Stimulated activated CD8-positive, alpha-beta memory T cell treated with anti-CD3 and anti-CD28 coated beads, Interleukin-4, amount 100 ng/mL, for 4 hours (primary cell): ENCODE measurements at places on chromosomes 7 and 10.

- DNase-seq: no peak
These were observed 1.1 kb upstream of the CAMK2B start for GRCh38 chr7:44326261-44327125.

GRCh38 chr10:97182288-97182990, 3.3 kb downstream of the SLIT1 start:
- DNase-seq: no peak

DNA sequence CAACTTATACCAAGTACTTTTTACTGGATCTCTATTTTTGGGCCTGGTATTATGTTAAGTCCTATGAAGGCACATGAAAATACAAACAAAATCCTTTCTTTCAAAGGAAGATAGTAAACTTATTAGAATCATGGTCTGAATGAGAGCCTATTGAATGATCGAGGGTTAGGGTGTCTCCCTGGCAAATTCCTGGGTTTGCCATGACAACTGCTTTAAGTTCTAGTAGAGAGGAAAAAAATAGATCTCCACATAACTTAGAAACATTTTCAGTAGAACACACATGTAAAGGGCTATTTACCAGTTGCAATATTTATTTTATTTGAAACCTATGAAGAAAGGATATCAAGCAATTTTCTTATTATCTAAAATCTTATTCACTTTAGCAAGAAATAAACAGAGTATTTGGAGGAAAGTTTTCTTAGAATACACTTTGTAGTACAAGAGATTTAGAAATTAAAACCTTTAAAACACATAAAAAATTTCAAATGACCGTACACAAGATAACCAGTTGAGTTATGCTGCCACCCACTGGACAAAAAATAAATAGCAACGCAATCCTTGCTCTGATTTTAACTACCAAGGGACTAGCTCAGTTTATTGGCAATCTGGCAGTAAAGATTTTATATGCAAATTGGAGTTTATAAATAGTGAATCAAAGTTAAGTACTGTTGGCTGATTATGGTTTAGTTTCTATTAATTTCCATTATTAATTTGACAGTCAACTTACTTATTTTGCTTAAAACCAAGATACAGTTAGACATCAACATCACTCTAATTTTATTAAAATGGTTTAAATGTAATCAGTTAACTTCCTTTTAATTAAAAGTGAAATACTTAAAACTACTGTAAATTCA, 33.9 kb downstream of the CACUL1 start:
- DNase-seq: no peak

GRCh38 chr7:70756789-70757188, 375.2 kb upstream of the GALNT17 start:
- no peak for DNase-seq

DNA sequence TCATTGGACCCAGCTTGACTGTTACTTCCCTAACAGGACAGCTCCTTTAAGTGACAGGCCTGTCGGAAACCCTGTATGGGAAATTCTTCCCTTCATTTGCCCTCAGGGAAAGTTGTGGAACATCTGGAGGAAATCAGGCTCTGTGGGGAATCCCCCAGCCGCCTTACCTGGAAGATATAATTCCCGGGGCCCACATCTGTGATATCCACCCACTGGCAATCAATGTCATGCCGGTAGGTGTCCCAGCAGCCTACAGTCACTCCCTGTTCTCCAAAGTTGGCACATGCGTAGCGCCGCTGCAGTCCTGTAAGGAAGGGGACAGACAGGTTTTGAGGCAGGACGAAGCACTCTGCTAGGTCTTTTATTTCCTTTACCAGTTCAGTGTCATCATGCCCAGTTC, 16.6 kb downstream of the LOXL4 start:
- no peak for DNase-seq

GRCh38 chr7:81111358-81111757, 192.5 kb upstream of the SEMA3C start:
- no peak for DNase-seq

DNA sequence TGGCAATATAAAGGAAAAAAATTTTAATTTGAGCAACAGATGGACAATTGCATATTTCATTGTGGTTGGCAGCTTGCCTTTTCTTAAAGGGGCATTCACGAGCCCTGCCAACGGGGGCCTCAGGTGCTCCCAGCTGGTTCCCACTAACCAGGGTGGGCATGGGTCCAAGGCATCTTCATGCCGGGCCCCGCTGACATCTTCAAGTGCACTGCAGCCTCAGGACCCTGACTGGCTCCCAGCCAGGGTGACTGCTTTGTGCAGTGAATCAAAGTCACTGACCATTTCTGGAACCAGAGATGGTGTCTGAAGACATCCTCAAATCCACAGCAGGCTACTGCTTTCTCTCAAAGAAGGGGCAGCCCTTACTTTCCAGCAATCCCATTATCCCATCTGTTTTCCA, 275.2 kb upstream of the MGMT start:
- no peak for DNase-seq

DNA sequence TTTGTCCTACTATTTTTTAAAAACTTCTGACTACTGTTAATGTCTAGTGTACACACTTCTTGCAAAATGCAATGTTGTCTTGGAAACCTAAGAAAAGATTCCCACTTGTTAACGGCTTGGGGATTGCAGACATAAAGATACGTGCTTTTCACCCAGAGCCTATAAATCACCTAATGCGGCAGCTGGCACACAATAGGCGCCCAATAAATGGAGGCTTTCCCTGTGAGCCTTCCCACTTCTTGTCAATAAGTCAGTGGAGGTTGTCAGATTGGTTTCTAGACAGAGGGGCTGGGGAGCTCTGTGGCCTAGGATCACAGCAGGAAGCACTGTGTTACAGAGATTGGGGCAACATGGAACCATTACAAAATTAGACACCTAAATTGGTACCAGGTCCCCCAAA, 74.7 kb downstream of the VSTM4 start:
- no peak for DNase-seq

DNA sequence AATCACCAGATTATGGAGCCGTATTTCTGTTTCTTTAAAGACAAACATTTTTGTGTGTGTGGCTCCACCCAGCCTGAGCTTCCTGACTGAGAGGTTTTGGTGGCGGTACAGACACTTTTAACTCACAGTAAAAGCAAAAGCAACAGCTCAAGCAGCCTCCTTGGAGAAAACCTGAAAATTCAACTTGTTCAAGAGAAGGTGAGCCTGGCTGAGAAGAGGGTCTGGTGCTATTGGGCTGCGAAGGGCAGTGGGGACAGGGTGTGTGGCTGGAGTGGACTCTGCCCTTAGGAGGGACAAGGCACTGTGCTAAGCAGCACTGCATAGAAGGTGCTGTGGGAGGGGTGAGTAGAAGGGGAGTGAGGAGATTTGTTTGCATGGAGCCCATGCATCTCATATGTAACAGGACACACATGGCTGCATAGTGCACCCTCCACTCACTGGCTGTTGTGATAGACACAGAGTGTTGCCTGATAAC, at the start of gene GIMAP7:
Gene GIMAP7 (plus strand): TSS at position 125 of the 475 bp plus-strand sequence. CDS start 5,103 bp downstream, outside the sequence.
- peak; percentile 13 for DNase-seq

DNA sequence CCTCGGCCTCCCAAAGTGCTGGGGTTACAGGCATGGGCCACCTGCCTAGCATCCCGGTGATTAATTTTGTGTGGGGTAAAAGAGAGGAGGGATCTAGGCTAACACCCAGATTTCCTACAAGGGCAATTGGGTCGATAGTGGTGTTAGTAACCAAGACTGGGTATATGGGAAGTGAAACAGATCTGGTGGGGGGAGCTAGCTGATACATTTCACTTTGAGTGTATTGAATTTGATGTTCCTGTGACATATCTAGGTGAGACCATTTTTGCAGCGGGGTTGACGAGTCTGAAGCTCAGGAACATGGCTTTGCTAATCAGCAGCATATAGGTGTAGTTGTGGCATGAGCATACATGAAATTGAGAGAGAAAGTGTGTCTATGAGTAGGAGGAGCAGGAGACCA, 12.0 kb downstream of the CLCN1 start:
- DNase-seq: no peak

GRCh38 chr7:156777364-156778069, 115.5 kb downstream of the LMBR1 start:
- no peak for DNase-seq

DNA sequence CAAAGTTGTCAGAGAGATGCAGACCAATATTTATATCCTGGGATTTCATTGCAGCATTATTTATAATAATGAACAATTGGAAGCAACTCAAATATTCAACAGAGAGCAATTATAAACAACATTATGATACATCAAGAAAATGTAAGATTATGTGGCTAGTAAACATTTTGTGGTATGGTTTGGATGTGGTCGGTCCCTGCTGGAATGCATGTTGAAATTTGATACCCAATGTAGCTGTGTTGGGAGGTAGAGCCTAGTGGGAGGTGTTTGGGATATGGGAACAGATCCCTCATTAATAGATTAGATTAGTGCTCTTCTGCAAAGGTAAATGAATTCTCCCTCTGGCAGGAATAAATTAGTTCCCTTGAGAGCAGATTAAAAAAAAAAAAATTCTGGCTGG, 350.9 kb downstream of the ANKRD30A start:
- no peak for DNase-seq

DNA sequence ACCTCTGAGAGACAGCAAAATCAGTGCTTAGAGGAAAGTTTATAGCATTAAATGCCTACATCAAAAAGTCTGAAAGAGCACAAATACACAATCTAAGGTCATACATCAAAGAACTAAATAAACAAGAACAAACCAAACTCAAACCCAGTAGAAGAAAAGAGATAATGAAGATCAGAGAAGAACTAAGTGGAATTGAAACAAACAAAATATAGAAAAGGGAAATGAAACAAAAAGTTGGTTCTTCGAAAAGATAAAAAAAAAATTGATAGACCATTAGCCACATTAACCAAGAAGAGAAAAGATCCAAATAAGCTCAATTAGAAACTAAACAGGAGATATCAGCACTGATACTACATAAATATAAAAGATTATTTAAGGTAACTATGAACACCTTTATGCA, 280.0 kb upstream of the NRG3 start:
- DNase-seq: no peak

DNA sequence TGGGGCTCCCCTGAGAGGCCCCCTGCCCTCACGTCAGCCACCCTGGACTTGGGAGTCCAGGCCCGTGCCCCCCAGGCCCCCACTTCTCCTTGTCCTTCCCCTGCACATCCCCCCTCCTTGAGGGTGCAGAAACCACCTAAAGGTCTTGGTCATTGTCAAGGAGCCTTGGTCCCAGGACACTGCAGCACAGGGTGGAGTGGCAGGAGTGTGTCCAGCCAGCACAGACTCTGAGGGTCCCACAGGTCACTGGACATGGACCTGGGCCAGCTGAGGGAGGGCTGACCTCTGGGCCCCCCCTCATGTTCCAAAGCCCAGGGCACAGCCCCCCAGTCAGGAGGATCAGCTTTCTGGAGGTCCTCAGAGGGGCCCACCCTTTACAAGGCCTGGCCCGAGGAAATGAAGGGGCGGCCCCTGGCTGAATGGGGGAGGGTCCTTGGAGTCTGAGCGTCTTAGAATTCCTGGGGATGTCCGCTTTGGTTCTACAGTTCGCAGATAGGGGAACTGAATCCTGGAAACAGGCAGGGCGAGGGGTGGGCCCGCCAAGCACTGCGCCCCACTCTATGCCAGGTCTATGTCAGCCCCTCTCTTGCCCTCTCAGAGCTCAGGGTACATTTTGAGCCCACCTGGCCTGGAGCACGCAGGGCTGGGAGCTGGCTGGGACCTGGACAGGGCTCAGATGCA, 54.0 kb downstream of the PWWP2B start:
- DNase-seq: no peak

GRCh38 chr7:100642534-100642907, 1.2 kb upstream of the TFR2 start:
- no peak for DNase-seq

GRCh38 chr7:23334482-23335056, 35.4 kb downstream of the MALSU1 start:
- DNase-seq: no peak

DNA sequence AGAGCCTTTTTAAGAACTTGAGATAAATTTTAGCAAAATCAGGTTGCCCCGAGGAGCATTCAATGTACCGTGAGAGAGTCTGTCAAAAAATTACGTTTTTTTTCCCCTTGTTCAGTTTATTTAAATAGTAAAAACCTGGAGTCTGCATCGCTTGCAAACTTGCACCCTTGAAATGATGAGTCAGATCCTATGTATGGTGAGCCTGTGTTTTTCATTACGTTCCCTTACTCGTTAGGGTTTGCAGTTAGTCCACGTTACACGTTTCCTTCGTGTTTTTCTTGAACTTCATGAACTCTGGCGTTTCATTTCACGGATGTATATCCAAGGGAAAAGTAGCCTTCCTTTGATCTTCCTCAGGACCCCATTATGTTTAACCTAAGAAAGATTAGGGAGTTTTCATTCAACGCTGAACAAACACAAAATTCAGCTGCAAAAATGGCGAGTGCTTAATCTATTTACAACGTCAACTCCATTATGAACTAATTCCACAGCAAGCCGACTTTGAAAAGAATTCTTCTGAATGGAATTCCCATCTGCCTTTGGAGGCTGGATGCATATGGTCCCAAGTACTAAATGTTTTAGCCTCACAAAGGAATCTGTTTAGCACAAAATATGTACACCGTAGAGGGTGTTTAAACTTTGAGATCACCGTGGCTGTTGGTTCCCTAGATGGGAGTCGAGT, 182.4 kb downstream of the MYOF start:
- DNase-seq: no peak

DNA sequence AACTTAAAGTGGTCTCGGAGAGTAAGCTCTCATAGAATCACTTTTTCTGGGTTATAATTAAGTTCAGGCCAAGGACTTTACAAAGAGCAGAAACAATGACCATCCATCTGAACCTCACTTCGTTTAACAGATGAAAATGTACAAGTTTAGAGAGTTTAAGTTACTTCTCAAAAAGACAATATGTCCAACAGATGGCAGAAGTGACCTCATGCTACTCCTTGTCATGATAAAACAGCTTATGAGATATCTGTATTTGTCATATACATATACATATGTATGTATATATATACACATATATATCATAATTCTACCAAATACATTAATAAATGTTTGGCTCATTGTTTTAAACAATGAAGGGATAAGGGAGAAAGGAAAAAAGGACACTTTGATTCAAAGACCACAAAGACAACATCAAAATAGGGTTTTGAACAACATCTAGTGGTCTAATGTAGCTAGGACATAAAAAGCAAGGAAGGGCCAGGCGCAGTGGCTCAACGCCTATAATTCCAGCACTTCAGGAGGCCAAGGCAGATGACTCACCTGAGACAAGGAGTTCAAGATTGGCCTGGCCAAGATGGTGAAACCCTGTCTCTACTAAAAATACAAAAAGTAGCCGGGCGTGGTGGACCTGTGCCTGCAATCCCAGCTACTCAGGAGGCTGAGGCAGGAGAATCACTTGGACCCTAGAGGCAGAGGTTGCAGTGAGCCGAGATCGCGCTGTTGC, 17.8 kb downstream of the NAPEPLD start:
- no peak for DNase-seq

GRCh38 chr10:23191764-23192711, at the start of gene PTF1A:
Gene PTF1A (plus strand): TSS chr10:23192312. CDS start chr10:23192531, 219 bp downstream.
- no peak for DNase-seq

- no peak for DNase-seq
These were observed 33.9 kb downstream of the MYL10 start for GRCh38 chr7:101595246-101595645.

DNA sequence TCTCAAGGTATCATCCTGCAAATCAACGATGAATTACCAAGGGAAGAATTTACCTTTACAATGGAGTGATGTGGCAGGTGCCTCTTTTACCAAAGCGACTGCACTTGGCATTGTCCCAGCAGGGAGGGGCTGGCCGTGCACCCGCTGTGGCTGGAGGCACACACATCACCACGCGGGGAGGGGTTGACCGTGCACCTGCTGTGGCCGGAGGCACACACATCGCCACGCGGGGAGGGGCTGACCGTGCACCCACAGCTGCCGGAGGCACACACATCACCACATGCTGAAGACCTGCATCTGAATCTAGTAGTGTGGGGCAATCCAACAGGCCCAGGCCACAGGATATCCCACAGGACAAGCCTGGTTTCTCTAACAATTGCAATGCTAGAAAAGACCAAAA, 493.5 kb downstream of the DNAJB6 start:
- DNase-seq: no peak
